ENCODE measurements at places on chromosomes 2 and 18.
A peak's percentile ranks its signal among the peaks of the same experiment; 100 is the strongest.

GRCh38 chr2:172624996-172625395 is 69.1 kb downstream of the PDK1 start:
- peak; percentile 34 for DNase-seq

DNA sequence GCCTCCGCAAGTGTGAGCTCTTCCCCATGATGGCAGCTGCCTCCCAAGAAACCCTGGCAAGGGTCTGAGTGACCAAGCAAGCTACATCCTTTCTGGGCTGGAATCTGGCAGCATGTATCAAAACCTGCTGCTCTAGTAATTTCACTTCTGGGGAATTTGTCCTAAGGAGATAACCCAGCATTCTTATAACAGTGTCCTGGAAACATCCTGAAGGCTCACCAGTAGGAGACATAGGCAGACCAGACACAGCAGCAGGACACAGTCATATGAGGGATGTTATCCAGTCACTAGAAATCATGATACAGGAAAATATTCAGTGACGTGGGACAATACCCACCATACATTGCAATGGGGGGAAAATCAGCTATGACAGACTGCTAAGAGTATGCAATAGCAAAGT is 64.5 kb downstream of the CRACDL start:
- DNase-seq, result no peak

GRCh38 chr18:3688690-3689089 is 238.7 kb downstream of the TGIF1 start:
- DNase-seq, result peak; percentile 96

GRCh38 chr2:225479386-225479785 is 79.9 kb downstream of the NYAP2 start:
- DNase-seq, result peak; percentile 32
